Suppressor macrophage treated with lipopolysaccharide for 4 hours (primary cell): ENCODE measurements at places on chromosomes 3 and 15.
A peak's percentile ranks its signal among the peaks of the same experiment; 100 is the strongest.

GRCh38 chr15:32683906-32684584 lies 33.8 kb upstream of the GREM1 start:
- peak; percentile 90 for DNase-seq

DNA sequence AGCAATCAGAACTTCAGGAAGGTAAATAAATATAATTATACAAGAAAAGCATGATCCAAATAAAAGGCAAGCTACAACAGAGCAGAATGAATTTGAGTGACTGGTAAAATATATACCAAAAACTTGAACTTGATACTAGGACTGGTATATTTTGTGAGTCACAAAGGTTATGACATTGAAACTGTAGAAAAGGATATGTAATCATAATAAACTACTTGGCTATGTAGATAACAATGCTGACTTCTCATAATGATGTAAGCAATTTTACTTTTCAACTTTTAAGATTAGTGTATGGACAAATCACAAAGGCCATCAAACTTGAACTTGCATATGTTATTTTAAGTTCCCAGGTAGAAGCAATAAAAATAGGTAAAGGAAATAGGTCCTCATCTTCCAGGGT lies 384.5 kb upstream of the NECTIN3 start:
- no peak for DNase-seq

DNA sequence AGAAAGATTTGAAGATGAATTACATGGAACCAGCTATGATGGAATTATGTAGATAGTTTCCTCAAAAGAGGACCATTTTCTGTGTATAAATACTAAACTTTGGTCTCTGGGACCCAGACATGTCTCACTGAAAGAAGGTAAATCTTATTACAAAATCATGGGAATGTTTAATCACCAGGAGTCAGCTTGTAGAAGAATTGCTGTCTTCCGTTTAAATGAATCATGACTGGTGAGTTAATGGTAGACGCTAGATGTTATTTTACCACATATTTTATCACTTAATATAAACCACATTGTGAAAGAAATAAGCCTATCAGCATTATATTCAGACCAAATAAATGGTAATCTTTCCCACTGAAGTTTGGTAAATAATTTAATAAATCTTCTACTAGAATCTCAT lies 322.3 kb upstream of the SUCLG2 start:
- no peak for DNase-seq

DNA sequence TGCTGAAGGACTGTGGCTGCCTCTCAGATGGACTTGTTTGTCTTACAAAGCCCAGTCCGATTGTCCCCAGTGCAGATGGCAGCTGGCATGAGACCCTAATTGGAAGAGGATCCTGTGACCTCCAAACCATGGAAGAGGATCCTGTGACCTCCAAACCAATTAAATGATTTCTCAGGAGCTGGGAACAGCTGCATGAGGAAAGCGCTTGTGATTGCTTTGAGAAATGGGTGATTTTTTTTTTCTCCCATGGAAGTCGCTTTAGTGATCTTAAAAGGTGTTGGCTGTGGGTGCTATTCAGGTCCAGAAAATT lies 68.4 kb upstream of the LARS2 start:
- DNase-seq: no peak

DNA sequence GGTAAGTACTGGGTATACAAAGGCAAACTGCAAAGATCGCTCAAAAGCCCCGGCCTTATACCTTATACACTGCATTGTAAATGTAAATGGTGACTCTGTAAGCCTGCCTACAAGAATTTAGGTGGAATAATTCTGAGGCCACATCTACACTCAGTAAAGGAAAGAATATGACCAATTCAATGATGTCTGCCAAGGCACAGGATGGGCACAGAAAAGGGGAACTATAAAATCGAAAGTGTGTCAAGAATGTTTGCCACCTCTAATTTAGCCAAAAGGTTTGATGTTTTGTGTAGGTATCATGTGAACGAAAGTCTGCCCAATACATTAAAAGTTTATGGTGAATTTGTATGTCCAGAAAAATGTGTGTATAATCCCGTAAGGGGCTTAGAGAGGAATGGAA lies 96.1 kb downstream of the FOXP1 start:
- DNase-seq: peak; percentile 29

DNA sequence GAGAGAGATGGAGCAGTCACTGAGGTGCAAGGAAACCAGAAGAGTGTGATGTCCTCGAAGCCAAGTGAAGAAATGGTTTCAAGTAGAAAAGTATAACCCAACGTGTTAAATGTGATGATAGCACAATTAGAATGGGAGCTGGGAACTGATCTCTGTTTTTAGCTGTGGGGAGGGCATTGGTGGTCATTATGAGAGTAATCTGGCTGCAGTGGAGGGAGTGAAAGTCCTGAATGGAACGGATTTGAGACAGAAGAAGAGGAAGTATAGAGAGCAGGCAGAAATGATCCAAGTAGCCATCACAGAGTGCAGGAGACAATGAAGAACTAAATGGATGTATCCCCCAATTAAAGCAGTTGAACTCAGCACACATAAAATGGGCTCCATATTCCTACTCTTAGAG lies 235.3 kb downstream of the IGSF11 start:
- DNase-seq: no peak

DNA sequence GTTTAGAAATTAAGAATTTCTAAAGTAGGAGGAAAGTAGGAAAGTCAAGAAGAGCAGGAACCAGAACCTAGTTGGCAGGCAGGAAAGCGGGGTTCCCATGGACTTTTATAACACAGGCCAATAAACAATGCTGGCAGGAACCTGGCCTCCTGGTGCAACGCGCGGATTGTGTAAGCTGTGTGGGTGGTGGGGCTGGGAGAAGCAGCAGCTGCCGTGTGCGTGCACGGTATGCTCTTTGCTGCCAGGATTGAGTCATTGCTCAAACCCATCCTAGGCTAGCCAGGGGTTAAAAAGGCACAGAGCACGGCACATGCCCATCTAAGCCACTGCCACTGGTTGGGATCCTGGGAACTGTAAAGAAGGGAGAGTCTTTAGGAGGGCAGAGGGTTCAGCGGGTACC lies 209.9 kb upstream of the RGMA start:
- peak; percentile 11 for DNase-seq

- no peak for DNase-seq
Observed at GRCh38 chr3:31124373-31124772, 229.9 kb upstream of the GADL1 start.

DNA sequence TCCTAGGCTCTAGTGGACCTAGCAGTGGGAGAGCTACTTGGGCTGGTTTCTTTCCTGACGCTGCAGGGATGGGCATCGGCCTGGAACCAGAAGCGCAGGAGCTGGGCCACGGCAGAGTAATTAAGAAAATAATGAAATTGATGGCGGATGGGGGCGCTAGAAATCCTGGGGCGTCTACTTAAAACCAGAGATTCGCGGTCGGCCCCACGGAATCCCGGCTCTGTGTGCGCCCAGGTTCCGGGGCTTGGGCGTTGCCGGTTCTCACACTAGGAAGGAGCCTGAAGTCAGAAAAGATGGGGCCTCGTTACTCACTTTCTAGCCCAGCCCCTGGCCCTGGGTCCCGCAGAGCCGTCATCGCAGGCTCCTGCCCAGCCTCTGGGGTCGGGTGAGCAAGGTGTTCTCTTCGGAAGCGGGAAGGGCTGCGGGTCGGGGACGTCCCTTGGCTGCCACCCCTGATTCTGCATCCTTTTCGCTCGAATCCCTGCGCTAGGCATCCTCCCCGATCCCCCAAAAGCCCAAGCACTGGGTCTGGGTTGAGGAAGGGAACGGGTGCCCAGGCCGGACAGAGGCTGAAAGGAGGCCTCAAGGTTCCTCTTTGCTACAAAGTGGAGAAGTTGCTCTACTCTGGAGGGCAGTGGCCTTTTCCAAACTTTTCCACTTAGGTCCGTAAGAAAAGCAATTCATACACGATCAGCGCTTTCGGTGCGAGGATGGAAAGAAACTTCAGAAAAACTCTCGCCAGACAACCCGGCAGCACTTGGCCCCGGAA lies 6.1 kb downstream of the SOX14 start:
- no peak for DNase-seq

- no peak for DNase-seq
Observed at GRCh38 chr3:57133157-57133556, 32.0 kb downstream of the IL17RD start.

- DNase-seq: no peak
Observed at GRCh38 chr15:88932271-88932874, 19.2 kb upstream of the MFGE8 start.

- DNase-seq: no peak
Observed at GRCh38 chr15:100193277-100193860, 148.4 kb downstream of the ADAMTS17 start.

GRCh38 chr15:59904450-59905135 lies 99.5 kb upstream of the FOXB1 start:
- DNase-seq: no peak

DNA sequence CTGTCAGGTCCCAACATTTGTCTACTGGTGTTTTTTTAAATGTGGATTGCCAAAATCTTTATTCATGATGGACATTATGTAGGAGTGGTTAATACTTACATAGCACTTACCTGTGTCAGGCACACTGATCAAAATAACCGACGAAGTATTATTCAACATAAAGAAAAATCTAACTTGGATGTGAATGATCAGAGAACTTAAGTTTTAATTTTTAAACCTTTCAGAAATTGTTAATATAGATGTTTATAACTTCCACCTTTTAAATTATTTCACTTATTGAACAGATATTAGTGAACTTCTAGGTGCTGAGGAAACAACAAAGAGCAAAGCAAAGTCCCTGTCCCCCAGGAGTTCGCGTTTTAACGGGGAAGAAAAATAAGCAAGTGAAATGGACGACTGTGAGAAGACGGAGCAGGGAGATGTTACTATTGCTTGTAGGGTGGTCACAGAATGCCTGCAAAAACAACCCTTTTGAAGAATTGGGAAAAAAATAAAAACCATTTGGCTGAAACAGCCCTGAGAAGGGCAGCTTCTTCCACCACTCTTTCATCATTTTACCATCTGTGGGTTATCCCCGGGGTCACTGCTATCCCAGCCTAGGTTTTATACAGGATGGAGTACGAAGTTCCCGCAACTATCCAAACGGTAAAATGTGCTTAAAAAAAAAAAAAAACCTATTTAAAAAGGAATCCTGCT lies 915 bp upstream of the APH1B start:
- DNase-seq: no peak
